Endothelial cell of umbilical vein (primary cell): ENCODE measurements at places on chromosomes 4 and X.

DNA sequence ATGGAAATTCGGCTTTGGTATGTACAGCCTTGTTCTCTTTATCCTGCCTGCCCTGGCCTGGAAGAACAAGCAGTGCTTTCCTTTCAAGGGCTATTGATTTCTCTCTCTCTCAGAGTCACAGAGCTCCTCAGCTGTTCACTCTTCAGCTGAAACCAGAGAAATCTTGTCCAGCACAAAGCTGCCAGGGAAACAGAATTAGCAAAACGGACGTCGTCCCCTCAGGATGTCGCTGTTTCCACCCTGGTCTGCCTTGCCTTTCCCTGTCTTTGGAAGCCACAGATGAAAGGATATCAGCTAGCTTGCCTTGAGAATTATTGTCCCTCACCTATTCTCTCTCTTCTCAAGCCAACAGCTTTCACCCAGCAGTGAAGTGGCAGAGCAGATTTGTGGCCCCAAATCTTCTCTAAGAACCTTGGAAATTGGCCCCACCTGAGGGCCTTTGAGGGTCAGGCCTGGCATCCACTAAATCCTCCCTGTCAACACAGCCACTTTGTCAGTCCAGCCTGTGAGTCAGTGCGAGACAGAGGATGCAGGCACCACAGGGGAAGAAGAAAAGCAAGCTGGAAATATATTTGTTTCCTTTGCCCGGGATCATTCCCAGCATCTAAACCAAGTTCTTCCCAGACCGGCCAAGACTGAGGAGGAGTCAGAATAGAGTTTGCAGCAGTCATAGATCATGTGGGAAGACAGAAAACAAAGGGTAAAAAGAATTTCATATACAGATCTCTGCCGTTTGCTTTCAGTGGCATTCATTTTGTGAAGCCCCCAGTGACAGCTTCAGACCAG lies 63.8 kb upstream of the MTM1 start:
- peak; percentile 77 for DNase-seq
- H3K4me1 ChIP-seq, result peaks cover 56% of the 10 kb centered on the region
- H3K4me3 ChIP-seq, result no peak overlapping the region
- H3K27me3 ChIP-seq, result no peaks in the 10 kb centered on the region
- H3K27ac ChIP-seq, result peak overlapping the region; percentile 83

- H3K27me3 ChIP-seq, result no peaks in the 10 kb centered on the region
- H3K36me3 ChIP-seq, result no peaks in the 10 kb centered on the region
- no peak overlapping the region for H3K27ac ChIP-seq
- H3K4me1 ChIP-seq, result no peaks in the 10 kb centered on the region
- DNase-seq, result no peak
Observed at GRCh38 chr4:16120720-16121119, 36.9 kb upstream of the PROM1 start.

DNA sequence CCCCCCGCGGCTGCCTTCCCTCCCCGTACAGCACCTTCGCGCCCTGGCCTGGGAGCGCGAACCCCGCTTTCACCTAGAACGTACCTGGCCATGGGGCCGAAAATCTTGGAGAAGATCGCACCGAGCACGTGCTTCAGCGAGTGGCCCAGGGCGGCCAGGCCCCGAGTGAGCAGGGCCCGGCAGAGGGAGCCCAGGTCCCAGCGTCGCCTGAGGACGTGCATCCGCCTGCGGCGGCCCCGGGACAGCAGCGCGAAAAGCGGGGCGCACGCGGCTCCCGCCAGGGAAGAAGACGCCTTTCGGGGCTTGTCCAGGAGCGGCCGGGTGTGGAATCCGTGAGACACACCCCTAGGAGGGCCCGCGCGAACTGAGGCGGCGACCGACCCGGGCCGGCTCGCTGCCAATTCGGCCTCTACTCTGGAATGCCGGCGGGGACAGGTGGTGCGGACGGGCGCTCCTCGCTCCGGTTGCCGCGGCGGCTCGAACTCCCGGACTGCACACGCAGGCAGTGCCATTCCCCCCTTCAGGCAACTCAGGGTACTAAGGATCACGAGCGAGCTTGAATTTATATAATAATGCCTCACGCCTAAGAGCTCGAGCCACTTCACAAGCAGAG lies at the start of gene HS6ST2:
HS6ST2 (minus strand) TSS at position 539 of the 613 bp plus-strand sequence.
- DNase-seq, result peak; percentile 1
- H3K4me3 ChIP-seq, result peak within 1 kb of the TSS; percentile 43
- peaks cover 9% of the 10 kb centered on the region for H3K4me1 ChIP-seq
- peaks cover 26% of the 10 kb centered on the region for H3K27me3 ChIP-seq
- no peak within 1 kb of the TSS for H3K27ac ChIP-seq

GRCh38 chr4:6753891-6754290 lies 28.6 kb upstream of the KIAA0232 start:
- no peaks in the 10 kb centered on the region for H3K27me3 ChIP-seq
- H3K4me3 ChIP-seq, result no peak overlapping the region
- H3K4me1 ChIP-seq, result peaks cover 6% of the 10 kb centered on the region
- no peaks in the 10 kb centered on the region for H3K36me3 ChIP-seq
- H3K27ac ChIP-seq, result no peak overlapping the region
- no peak for DNase-seq

DNA sequence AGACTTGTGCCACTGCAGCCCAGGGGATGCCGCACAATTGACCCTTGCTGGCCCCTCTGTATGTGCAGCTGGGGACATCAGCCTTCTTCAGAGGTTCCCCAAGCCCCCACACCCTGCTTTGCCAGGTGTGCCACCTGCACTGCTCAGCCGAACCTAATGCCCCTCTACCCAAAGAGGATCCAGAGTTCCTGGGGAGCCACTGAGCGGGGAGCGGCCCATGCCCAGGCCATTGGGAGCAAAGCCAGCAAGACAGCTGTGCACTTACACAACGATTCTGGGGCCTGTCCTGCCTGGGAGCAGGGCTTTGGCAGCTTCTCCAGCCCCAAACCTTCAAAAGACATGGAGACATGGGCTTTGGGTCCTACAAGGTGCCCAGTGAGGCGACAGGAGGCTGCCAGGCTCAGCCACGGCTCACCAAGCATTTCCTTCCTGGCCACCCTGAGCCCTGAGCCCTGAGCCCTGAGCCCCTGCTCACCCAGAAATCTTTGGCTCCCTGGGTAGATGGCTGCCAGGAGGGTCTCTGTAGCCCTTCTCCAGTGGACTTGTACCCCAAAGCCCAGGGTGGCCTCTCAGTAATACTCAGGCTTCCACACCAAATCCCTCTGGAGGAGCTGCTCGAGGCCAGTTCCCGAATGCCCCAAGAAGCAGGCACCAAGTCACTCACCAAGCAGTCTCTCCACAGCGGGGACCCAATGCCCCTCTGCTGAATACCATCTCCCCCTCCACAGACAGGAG lies 13.0 kb downstream of the PNMA6E start:
- no peaks in the 10 kb centered on the region for H3K36me3 ChIP-seq
- no peak overlapping the region for H3K4me3 ChIP-seq
- no peak for DNase-seq

GRCh38 chr4:16717266-16717970 lies 181.0 kb downstream of the LDB2 start:
- H3K4me1 ChIP-seq, result peaks cover 16% of the 10 kb centered on the region
- no peaks in the 10 kb centered on the region for H3K36me3 ChIP-seq
- DNase-seq, result no peak

- peak; percentile 82 for DNase-seq
- no peaks in the 10 kb centered on the region for H3K27me3 ChIP-seq
- H3K36me3 ChIP-seq, result no peaks in the 10 kb centered on the region
- peak overlapping the region; percentile 44 for H3K4me3 ChIP-seq
Observed at GRCh38 chrX:107676559-107677378, 48.5 kb downstream of the PRPS1 start.

DNA sequence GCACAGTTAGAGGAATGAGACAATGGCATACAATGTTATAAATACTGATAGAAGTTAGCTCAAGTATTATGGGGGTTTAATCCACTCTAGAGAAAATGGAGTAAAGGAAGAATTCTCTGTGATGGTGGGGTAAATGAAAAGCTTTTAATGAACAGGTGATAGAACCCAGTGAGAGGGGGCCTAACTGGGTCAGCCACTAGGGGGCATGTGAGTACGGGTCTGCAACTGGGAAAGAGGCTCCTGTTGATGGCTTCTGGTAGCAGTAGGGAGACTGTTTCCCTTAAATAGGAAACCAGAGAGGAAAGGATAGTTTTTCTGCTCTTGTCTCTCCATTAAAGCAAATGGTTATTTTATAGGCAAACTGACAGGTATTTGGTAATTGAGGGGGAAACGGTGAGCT lies 132.8 kb upstream of the GPR101 start:
- no peak for DNase-seq
- H3K4me3 ChIP-seq, result no peak overlapping the region
- no peaks in the 10 kb centered on the region for H3K36me3 ChIP-seq
- no peaks in the 10 kb centered on the region for H3K4me1 ChIP-seq

DNA sequence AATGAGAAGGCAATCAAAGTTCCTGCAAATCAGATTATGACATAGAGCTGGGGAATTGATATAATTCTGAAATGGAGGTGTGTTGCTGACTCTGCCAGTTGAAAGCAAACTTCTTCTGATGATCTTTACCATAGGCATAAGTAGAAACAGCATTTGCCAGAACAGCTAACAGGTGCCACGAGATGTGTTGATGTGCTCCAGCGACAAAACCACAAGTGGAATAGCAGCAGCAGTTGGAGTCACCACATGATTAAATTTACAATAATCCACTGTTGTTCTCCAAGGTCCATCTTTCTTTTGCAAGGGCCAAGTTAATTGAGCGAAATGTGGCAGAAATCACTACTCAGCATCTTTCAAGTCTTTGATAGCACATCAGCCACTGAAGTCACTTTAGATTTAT lies 3.7 kb upstream of the OSTC start:
- no peak for DNase-seq
- H3K4me1 ChIP-seq, result peaks cover 23% of the 10 kb centered on the region
- no peaks in the 10 kb centered on the region for H3K27me3 ChIP-seq
- no peak overlapping the region for H3K27ac ChIP-seq
- no peak overlapping the region for H3K4me3 ChIP-seq

GRCh38 chr4:85778632-85779131 lies 303.7 kb downstream of the ARHGAP24 start:
- peak overlapping the region; percentile 58 for H3K4me3 ChIP-seq
- no peaks in the 10 kb centered on the region for H3K36me3 ChIP-seq
- no peaks in the 10 kb centered on the region for H3K27me3 ChIP-seq
- DNase-seq, result peak; percentile 83
- peaks cover 73% of the 10 kb centered on the region for H3K4me1 ChIP-seq

DNA sequence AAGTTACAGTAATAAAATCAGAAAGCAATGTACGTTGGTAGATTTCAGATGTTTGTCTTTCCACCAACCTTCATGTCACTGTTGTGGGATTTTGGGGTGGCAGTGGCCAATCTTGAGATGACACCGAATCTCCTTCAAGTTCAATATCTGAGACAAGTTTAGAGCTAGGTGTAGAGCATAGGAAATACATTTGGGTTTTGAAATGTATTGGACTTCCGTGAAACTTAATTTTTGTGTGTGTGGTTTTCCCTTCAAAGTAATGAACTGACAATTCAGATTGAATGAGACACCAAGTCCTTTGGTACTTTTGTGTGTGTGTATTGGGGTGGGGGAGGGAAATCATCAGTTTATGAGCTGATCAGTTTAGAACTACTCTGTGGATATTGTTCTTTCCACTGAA lies 1.8 kb downstream of the WDR44 start:
- H3K4me1 ChIP-seq, result peaks cover 30% of the 10 kb centered on the region
- no peak for DNase-seq
- peak overlapping the region; percentile 93 for H3K4me3 ChIP-seq
- H3K27ac ChIP-seq, result peak overlapping the region; percentile 86
- H3K36me3 ChIP-seq, result no peaks in the 10 kb centered on the region

GRCh38 chr4:174018236-174018635 lies 265.2 kb downstream of the FBXO8 start:
- H3K4me1 ChIP-seq, result no peaks in the 10 kb centered on the region
- no peak overlapping the region for H3K27ac ChIP-seq
- no peaks in the 10 kb centered on the region for H3K36me3 ChIP-seq
- DNase-seq, result no peak

GRCh38 chr4:89752932-89753598 lies 83.9 kb downstream of the SNCA start:
- no peak overlapping the region for H3K4me3 ChIP-seq
- DNase-seq, result peak; percentile 91
- H3K27ac ChIP-seq, result peak overlapping the region; percentile 99
- no peaks in the 10 kb centered on the region for H3K36me3 ChIP-seq
- H3K4me1 ChIP-seq, result peaks cover 27% of the 10 kb centered on the region

DNA sequence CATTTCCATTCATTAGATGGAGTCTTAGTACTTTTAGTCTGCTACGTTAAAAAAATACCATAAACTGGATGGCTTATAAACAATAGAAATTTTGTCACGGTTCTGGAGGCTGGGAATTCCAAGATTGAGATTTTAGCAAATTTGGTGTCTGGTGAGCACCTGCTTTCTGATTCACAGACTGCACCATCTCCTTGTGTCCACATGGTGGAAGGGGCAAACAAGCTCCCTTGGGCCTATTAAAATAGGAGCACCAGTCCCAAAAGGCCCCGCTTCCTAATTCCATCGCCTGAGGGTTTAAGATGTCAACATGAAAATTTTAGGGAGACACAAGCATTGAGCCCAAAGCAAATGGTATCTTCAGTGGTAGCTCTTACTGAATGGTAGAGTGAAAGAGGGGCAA lies 120.5 kb upstream of the MAP9 start:
- H3K27me3 ChIP-seq, result no peaks in the 10 kb centered on the region
- H3K27ac ChIP-seq, result no peak overlapping the region
- H3K4me1 ChIP-seq, result no peaks in the 10 kb centered on the region
- H3K4me3 ChIP-seq, result no peak overlapping the region
- no peaks in the 10 kb centered on the region for H3K36me3 ChIP-seq
